ENCODE measurements at places on chromosomes 2 and 18. TPM values are rescaled to one million over a fixed set of nuclear protein-coding genes. Genes with fewer than 3 reads are reported as not detected.
A peak's percentile ranks its signal among the peaks of the same experiment; 100 is the strongest.

- DNase-seq = no peak
Observed at GRCh38 chr2:84965192-84965516, 5.8 kb upstream of the KCMF1 start.

DNA sequence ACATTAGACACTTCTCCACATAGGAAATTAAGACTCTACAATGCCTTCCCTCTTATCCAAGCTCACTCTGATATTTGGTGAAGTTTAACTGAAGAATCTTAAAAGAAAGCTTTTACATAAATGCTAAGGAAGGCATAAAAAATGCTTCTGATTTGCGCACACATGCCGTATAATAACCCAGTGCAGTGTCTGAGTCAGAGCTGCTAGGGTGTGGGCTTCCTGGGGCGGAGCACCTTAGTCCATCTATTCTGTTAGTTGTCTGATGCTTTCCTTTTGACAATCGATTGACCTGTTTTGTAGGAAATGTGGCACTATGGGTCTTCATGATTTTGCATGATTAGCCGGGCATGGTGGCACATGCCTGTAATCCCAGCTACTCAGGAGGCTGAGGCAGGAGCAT lies 231.5 kb downstream of the AFF3 start:
- DNase-seq = peak; percentile 9

GRCh38 chr18:26540043-26540628 lies 8.2 kb downstream of the KCTD1 start:
- DNase-seq = peak; percentile 90

DNA sequence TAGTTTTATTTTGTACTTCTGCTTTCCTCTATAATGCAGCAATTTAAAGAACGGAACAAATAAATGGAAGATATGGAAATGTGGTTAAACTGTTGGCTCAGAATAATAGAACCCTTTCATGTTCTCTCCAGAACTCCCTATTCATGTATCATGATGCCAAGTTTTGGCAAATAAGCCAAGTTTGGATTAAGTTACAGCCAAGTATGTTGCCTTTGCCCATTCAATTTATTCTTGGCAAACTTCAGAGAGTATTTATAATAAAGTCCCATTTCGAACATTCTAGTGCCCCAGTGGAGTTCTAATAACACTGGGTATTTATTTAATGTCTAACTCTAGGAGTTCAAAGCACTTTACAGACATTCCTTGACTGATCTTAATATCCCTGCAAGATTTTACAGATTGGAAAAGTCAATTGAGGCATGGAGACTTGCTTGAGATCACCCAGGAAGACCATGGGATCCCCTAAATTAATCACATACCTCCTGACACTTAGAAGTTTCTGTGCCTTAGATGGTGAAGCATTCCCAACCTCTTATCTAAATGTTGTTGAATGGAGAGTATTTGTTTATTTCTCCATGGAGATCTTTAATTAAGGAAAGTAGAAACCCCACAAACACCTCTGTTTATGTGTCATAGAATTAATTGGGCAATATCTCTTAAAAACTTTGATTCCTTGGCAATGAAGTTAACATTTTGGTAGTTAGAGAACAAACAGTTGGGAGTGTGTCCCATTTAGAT lies 106.7 kb downstream of the ACKR3 start:
- peak; percentile 32 for DNase-seq

DNA sequence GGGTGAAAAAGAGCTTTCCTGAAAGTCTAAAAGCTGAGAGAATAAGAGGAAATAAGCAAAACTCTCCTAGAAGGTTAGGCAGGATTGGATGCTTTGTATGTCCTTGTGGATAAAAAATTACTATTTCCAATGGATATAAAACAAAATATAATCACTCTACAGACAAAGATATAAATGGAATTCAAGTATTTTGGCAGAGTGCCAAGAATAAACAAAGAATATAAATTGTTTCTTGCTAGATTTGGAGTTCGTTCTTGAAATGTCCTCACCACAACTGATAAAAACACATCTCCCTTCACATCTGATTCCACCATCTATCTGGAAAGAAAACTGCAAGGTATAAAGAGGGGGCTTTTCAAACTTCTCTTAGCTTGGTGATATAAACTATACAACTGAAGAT lies 13.3 kb downstream of the SULT1C3 start:
- no peak for DNase-seq

DNA sequence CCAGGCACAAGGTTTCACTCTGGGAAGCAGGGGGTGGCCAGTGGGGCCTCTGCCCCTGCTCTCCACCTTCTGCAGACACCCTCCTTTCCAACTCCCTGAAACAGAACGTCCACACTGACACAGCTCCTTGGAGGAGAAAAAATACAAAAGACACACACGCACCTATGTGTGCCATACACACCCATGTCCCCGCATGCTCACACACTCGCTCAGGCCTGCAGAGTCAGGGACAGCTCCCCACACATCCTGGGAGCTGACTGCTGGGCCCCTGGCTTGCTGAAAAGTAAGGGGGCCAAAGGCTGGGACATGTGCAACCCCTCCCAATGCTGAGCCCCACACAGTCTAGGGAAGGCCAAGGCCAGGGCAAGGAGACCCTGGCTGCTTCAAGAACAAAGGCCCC lies 200.5 kb downstream of the TNS1 start:
- DNase-seq = no peak

Gene OTOS
- total RNA-seq = not detected

Gene STK36
- 18.8 TPM for total RNA-seq

Gene FOXD4L1
- total RNA-seq = 0.40 TPM

All from mammary epithelial cell (primary cell).